Peyer's patch (tissue), 4 donors: ENCODE measurements at places on chromosomes 3 and 15. TPM values are rescaled to one million over a fixed set of nuclear protein-coding genes. Genes with fewer than 3 reads are reported as not detected.

GRCh38 chr3:106376016-106376570 lies 507.3 kb upstream of the CBLB start:
- no peak for DNase-seq

DNA sequence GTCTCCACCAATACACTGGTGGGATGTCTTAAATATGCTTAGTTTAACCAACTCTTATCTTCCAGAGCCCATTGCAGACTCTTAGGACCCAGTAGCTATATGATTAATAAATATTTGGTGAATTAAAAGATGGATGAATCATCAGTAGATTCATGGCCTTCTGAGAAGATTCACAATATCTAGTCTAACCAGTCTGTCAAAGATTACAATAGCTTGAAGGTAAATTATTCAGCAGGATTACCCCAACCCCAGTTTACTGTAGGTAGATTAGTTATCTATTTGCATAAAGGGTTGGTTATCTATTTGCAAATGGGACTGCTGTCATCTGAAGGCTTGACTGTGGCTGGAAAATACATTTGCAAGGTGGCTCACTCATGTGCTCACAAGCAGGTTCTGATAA lies 239.4 kb upstream of the THRB start:
- DNase-seq = no peak

DNA sequence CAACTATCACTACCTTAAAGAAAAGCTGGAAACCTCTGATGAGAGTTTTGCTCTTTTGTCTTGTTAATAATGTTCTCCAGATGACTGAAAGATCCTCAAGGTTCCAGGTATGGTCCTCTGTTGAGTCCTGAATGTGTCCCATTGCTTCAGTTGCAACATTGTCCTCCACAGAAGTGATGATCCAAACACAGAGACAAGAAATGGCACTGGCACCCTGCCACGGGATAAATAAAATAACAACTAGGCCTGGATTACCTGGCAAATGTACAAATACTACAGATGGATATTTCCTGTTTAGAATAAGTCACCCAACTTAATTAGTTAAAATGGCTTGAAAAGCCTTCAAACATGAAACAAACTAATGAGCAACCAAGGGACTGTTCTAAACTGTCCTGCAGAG lies 58.3 kb downstream of the EIF3J start:
- DNase-seq = no peak

DNA sequence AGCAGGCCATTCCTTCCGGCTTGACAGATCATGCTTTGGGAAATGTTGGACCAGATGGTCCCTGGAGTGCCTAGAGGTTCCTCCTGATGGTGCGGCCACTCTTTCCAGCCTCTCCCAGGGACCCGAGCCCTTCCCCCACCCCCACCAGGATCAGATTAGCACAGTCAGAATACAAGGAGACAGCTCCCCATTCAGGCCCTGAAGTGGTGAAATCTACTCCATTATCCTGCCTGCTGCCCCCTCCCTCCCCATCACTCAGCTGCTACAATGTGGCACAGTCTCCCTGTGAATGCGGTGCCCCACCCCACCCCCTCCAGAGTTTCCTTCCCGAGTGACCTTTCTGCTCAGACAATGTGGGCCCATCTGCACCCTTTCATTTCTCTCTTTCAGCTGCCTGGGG lies 29.4 kb downstream of the RNU5B-1 start:
- no peak for DNase-seq

GRCh38 chr3:74617776-74618175 lies 3.3 kb upstream of the CNTN3 start:
- DNase-seq = no peak

DNA sequence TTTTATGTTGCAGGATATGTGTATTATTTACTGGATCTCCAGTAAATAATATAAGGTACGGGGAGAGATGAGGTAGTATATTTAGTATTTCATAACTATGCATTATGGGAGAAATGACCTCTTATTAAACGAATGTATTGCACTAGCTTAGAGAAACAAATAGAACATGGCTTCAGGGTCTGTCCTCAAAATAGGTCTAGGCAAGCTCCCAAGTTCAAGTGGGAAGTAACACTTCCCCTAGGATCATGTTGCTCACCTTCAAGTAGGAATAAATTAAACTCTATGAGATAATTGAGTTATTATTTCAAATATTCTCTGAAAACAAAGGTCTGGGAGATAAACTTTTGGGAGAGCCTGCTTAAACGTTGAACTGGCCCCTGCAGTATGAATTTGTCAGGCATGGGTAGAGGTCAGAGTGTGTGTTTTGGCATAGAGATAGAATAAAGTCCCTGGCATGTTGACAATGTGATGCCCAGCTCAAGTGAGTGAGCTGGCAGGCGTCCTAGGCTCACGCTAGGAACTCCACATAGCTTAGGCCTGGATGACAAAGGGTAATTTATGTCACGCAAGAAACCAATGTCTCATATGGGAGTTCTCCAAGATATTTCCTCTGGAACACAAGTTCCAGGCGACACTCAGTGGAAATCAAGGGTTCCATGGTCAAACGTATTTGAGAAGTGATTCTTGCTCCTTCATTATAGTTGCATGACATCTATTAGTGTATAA lies 236.8 kb downstream of the CACNA2D3 start:
- DNase-seq = no peak

GRCh38 chr3:40793730-40794129 lies 269.0 kb downstream of the ZNF621 start:
- no peak for DNase-seq

GRCh38 chr3:194608981-194609380 lies 24.2 kb downstream of the TMEM44 start:
- no peak for DNase-seq

GRCh38 chr3:34534013-34534412 lies 735.6 kb downstream of the PDCD6IP start:
- no peak for DNase-seq

GRCh38 chr15:80662757-80663553 lies 32.2 kb upstream of the ABHD17C start:
- DNase-seq = peak; percentile 49

DNA sequence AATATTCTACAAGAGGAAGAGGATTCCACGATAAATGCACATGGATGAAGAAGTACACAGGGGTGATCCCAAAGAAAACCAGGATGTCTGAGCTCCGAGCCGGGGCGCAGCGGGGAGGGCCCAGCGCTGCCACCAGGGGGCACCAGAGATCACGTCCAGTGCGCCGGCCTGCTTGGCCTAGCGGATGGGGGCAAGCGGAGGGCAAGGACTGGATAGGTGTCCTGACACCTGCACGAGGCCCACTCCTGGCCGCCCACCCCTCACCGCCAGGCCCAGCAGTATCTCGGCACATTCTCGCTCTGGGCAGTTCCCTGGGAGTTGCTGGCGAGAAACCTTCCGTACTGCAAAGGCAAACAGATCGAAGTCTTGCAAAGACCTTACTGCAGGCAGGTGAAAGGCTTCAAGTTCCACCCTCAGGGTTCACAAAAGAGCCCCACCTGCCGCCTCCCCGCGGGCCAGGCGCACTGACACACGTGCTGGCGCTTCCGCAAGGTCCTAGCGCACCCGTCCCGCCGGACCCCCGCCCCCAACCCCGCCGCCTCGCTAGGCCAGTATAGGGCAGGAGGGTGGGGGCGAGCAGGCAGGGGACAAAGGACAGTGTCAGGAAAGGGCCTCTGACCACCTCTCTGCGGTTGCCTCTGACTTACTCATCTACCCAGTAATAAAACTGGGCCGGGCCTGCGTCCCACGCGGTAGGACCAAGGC lies 3.3 kb downstream of the ANKRD63 start:
- DNase-seq = peak; percentile 86

DNA sequence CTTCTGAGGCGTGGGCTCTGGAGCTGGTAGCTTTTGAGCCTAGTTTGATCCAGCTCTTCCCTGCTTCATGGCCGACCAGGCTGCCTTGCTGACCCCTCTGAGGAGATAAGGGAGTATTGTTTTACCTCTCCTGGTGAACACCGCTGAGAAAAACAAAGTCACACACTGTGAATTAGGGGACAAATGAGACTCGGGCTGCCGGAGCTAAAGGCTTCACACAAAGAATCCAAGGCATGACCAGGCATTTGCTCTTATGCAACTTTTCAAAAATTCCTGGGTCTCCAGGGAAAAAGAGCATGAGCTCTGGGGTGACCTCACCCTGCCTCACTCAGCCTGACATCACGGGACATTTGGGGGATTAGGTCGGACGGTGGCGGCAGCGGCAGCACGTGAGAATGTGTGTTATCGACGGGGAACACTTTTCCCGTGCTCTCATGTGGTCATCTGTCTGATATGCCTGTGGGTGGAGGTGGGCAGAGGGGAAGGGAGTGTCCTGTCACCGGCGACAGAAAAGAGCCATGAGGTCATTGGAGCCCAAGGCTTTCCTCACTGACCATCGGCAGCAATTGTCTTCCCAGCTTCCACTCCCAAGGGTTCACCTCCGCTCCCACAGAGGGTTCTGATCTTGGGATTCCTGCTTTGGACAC lies 61.0 kb downstream of the TMEM44 start:
- DNase-seq = peak; percentile 57

DNA sequence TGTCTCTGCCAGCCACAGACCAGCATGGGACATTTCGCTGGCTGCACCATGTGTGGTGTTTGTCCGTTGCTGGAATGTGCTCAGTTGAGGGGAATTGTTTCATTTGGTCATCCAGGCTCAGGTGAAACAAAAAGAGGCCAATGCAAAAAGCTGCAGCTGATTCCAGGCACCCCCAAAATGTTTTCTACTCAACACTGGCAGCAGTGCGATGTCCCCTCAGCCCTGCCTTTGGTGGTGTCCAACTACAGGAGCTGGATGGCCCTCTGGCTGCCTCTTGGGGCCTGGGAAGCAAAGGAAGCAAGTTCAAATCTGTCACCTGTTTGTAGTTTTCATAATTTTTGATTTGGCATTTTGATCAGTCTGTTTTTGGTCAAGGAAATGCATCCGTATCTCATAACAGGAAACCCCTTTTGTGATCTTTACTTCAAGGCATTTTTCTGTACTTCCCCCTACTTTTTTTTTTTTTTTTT lies 141.8 kb downstream of the EEFSEC start:
- no peak for DNase-seq

GRCh38 chr3:129619726-129620162 lies 13.3 kb upstream of the PLXND1 start:
- DNase-seq = no peak

DNA sequence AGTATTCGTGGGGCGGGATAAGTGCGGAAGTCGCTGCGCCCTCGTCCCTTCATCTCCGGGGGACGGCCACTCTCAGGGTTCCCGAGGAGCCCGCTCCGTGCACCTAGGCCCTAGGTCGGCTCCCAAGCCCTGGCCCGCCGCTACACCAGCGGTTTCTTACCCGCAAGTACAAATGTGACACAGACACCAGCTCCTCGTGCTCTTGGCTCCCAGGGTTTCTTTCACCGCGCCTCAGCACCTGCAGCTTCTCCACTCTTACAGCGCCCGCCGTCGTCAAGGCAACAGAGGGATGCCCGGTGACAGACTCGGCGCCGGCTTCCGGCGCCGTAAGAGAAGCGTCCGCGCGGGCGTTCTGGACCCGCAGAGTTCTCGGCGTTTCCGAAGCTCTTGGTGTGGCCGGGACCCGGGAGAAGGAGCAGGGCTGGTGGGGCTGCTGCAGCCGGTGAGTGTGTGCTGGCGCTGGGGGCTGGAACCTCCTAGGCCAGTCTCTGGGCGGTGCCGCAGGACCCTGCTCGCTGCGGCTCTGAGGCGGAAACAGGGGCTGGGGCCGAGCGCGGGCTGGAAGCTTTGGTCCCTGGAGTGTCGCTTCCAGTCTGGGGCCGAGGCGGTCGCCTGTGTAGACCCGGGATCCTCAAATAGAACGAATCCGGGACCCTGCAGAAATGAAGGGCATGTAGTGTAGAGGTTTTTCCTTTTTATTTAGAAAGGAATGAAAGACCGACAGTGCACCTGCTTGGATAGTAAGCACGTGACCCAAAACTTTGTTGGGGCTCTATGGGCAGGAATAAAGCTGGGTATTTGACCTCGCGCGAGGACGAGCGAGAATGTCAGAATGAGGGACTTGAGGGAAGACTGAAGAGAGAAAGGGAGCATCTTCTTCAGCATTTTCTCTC lies 155.4 kb upstream of the GOLGA6L4 start:
- no peak for DNase-seq

- no peak for DNase-seq
These were observed 110.7 kb upstream of the IL12A start for GRCh38 chr3:159877924-159878323.

- DNase-seq = no peak
These were observed 26.4 kb downstream of the BCL2A1 start for GRCh38 chr15:79944622-79945021.

GRCh38 chr15:50186752-50187151 lies 4.8 kb downstream of the SLC27A2 start:
- DNase-seq = no peak

- DNase-seq = no peak
These were observed 52.4 kb downstream of the EIF4E3 start for GRCh38 chr3:71672807-71673206.

GRCh38 chr3:114379266-114379665 lies 85.4 kb downstream of the TIGIT start:
- DNase-seq = no peak

DNA sequence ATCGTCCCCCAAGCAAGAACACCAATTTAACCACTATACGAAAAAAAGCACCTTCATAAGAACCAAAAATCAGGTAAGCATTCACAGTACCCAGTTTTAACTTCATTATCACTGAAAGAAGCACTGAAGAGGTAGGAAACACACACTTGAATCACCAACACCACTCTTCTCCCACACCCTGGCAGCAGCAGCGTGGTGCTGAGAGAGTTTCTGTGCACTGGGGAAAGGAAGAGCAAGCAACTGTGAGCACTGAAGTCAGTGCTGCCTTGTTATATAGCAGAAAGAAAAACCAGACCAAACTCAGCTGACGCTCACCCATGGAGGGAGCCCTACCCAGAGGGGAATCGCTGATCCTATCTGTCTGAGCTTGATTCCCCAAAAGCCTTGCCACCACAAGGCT lies 98.2 kb downstream of the DMXL2 start:
- DNase-seq = no peak

DNA sequence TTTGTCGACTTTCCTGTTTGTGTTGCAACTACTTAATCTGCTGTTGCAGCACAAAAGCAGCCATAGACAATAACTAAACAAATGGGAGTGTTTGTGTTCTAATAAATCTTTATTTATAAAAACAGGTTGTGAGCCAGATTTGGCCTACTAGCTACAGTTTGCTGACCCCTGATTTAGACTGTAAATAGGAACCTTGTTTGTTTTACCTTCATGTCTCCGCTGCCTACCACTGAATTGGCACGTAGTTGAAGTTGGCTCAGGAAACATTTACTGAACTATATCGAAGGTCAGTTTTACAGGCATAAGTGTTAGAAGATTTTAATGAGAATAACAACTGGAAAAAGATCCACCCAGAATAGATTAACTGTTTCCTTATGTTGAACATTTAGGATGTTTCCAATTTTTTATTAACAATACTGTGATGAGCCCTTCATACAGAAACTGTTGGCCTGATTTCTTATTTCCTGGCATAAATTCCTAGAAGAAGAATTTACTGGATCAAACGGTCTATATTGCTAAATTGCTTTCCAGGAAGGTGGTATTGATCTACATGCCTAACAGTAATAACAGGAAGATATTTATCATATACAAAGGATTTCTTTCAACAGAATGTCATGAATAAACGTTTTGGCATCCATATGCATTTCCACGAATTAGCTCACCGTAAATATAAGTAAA lies 156.2 kb upstream of the NR2E3 start:
- no peak for DNase-seq

Gene C2CD4B
- 3.0 TPM for total RNA-seq

Gene FEZF2
- not detected for total RNA-seq

Gene TWF2
- 68.8 TPM for total RNA-seq

Gene SPSB4
- total RNA-seq = not detected

Gene CPLX3
- not detected for total RNA-seq

Gene GABRG3
- total RNA-seq = not detected

Gene GOLGA6L9
- total RNA-seq = 3.0 TPM

Gene GOLGA6L2
- not detected for total RNA-seq

Gene GCSAM
- 5.8 TPM for total RNA-seq

Gene UPK1B
- not detected for total RNA-seq

Gene LRRN1
- total RNA-seq = 1.5 TPM

Gene ANO10
- 71.0 TPM for total RNA-seq

Gene STRA6
- not detected for total RNA-seq

Gene LYSMD2
- 14.4 TPM for total RNA-seq
